ENCODE measurements at places on chromosomes 6 and 20. TPM values are rescaled to one million over a fixed set of nuclear protein-coding genes. Genes with fewer than 3 reads are reported as not detected.
A peak's percentile ranks its signal among the peaks of the same experiment; 100 is the strongest.

DNA sequence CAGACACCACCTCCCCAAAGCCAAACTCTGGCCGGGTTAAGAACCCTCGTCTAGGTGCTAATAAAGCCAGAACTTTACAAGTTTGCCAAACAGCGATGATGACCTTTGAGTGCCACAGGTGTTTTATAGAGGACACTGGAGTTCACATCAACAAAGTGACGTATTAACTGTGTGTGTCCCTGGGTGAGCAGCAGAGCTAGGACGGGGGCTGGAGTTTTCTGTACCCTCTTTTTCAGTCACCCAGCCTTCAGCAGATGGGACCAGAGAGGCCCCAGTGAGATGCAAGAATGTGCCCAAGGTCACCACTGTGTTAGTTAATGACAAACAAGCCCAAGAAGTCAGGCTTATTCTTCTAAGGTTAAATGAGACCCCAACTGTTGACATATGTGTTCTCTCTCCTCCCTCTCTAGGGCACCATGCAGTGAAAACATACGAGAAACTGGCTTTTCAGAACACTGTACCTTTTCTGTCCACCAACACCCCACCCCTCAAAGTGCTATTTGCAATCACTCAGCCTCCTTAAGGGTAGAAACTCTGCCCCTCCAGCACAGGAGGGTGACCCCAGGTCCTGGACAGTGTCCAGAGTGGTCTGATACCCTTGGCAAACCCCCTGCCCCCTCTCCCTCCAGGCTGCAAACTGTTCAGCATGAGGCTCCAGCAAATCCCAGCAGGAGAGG lies 5.2 kb downstream of the SDC4 start:
- peaks cover 83% of the 10 kb centered on the region for H3K4me1 ChIP-seq
- no peak for DNase-seq
- no peak overlapping the region for H3K4me3 ChIP-seq
- no peaks in the 10 kb centered on the region for H3K27me3 ChIP-seq
- peaks cover 9% of the 10 kb centered on the region for H3K36me3 ChIP-seq

- no peaks in the 10 kb centered on the region for H3K36me3 ChIP-seq
- DNase-seq, result no peak
- no peak overlapping the region for H3K27ac ChIP-seq
- H3K4me1 ChIP-seq, result no peaks in the 10 kb centered on the region
- peaks cover 24% of the 10 kb centered on the region for H3K27me3 ChIP-seq
These were observed 195.9 kb upstream of the CDH4 start for GRCh38 chr20:61056116-61056515.

Gene FERMT1
- total RNA-seq, result 0.07 TPM

Gene FANCE
- 26.1 TPM for total RNA-seq

DNA sequence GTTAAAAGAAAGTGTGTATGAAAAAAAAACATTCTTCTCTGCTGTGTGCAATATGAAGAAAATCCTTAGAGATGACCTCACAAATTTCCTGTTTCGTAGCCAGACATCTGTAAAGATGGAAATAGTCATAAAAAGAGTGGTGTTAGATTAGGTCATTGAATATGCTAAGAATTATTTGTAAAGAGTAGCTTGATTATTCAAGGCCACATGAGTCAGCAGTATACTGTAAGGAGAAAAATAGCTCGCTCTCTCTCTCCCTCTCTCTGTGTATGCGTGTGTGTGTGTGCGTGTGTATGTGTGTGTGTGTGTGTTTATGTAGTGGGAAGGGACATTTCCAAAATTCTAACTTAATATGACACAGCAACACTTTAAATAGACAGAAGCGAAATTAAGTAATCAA lies 78.8 kb downstream of the PTCHD4 start:
- H3K27me3 ChIP-seq, result no peaks in the 10 kb centered on the region
- no peak overlapping the region for H3K27ac ChIP-seq
- no peaks in the 10 kb centered on the region for H3K36me3 ChIP-seq
- H3K4me3 ChIP-seq, result no peak overlapping the region
- no peak for DNase-seq

Gene HLA-G
- total RNA-seq, result not detected

- H3K27ac ChIP-seq, result no peak overlapping the region
- no peak for DNase-seq
- H3K27me3 ChIP-seq, result peaks cover 9% of the 10 kb centered on the region
- peaks cover 9% of the 10 kb centered on the region for H3K4me1 ChIP-seq
- no peaks in the 10 kb centered on the region for H3K36me3 ChIP-seq
- H3K4me3 ChIP-seq, result no peak overlapping the region
These were observed 9.6 kb upstream of the C6orf132 start for GRCh38 chr6:42152024-42152423.

Gene PCED1A
- 8.9 TPM for total RNA-seq

GRCh38 chr6:36504982-36505381 lies 42.3 kb downstream of the STK38 start:
- no peaks in the 10 kb centered on the region for H3K27me3 ChIP-seq
- H3K4me1 ChIP-seq, result no peaks in the 10 kb centered on the region
- peaks cover 39% of the 10 kb centered on the region for H3K36me3 ChIP-seq

Gene SLPI
- total RNA-seq, result 0.67 TPM

- peaks cover 64% of the 10 kb centered on the region for H3K4me1 ChIP-seq
- peak; percentile 94 for DNase-seq
- peak within 1 kb of the TSS; percentile 92 for H3K4me3 ChIP-seq
These were observed at the start of gene SNAI1 for GRCh38 chr20:49982346-49983122. Gene SNAI1, plus strand, starts transcription at chr20:49982980. Its CDS starts 80 bp downstream, at chr20:49983060.

GRCh38 chr6:133623065-133623464 lies 265.8 kb upstream of the TCF21 start:
- H3K27me3 ChIP-seq, result no peaks in the 10 kb centered on the region
- no peak overlapping the region for H3K27ac ChIP-seq
- no peaks in the 10 kb centered on the region for H3K4me1 ChIP-seq
- H3K36me3 ChIP-seq, result no peaks in the 10 kb centered on the region
- no peak overlapping the region for H3K4me3 ChIP-seq

GRCh38 chr20:33815671-33816070 lies 4.5 kb downstream of the CHMP4B start:
- DNase-seq, result no peak
- H3K4me3 ChIP-seq, result no peak overlapping the region
- H3K36me3 ChIP-seq, result peaks cover 10% of the 10 kb centered on the region
- peaks cover 21% of the 10 kb centered on the region for H3K4me1 ChIP-seq
- H3K27me3 ChIP-seq, result no peaks in the 10 kb centered on the region

DNA sequence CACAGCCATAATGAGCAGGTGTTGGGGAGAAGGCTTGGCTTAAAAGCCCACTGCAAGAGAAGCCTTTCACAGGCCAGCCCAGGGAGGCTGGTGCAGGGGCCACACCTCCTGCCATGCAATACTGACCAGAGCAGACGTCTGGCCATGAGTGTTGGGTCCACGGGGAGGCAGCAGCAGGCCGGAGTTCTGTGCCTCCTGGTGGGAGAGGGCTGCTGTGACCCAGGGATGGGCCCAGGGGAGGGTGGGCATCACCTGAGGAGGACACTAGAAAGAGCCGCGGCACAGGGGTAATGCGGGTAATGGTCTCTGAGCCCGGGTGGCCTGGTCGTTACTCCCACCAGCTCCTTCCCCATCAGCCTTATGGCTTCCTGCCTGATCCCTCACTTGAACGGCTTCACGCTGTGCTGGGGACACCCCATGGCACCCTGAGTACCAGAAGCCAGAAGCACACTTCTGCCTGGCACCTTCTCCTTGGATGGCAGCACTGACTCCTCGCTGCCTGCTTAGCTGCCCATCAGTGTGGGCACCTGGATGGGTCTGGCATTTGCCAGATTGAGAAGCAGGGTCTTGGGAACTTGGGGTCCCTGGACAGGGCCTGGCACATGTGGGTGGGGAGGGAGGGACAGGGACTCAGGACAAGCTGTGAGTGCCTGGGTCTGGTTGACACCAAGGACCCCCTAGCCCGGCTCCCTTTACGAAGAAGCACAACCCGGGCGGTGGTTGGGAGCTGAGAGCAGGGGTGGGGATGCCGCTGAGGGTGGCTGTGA lies 108.8 kb downstream of the ASXL1 start:
- no peak overlapping the region for H3K4me3 ChIP-seq
- no peak for DNase-seq
- H3K27ac ChIP-seq, result no peak overlapping the region
- no peaks in the 10 kb centered on the region for H3K27me3 ChIP-seq

DNA sequence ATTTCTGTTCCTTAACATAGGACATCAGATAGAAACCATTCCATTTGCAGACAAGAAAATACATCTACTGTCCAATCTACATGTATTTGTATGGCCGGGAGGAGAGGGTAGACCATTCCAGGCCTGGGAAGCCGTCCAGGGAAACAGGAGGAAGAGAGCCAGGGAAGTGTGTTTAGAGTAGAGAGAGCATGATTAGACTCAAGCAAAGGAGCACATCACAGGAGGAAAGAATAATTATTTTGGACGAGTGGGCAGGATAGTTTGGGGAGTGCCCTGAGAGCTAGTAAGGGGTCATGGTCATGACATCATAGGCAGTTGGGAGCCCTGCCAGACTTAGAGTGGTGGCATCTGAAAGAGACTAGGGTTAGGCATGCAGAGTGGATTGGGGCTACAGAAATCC lies 250.0 kb downstream of the HIVEP2 start:
- H3K4me3 ChIP-seq, result no peak overlapping the region
- H3K4me1 ChIP-seq, result no peaks in the 10 kb centered on the region
- no peaks in the 10 kb centered on the region for H3K36me3 ChIP-seq
- no peak for DNase-seq
- peaks cover 16% of the 10 kb centered on the region for H3K27me3 ChIP-seq
- H3K27ac ChIP-seq, result no peak overlapping the region

GRCh38 chr6:87078983-87079616 lies 15.8 kb downstream of the CGA start:
- no peak overlapping the region for H3K27ac ChIP-seq
- H3K4me1 ChIP-seq, result no peaks in the 10 kb centered on the region
- no peaks in the 10 kb centered on the region for H3K36me3 ChIP-seq
- peaks cover 4% of the 10 kb centered on the region for H3K27me3 ChIP-seq

DNA sequence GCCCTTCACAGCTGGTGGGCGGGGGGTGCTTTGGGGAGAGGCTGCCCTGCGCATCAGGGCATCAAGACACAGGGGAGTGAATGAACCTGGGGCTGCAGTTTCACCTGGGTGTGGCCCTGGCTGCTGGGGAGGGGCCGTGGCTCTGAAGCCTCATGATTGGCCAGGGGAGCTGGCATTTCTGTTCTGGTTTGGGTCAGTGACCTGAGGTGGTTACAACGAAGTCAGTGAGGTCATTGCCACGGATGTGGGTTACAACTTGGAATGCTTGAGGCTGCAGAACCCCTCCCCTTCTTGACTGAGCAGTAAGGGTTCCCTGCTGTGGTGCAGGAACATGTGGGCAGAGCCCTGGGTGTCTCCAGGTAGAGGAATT lies 3.0 kb downstream of the TCEA2 start:
- H3K27ac ChIP-seq, result peak overlapping the region; percentile 32
- H3K27me3 ChIP-seq, result no peaks in the 10 kb centered on the region
- peak; percentile 75 for DNase-seq
- H3K4me1 ChIP-seq, result peaks cover 87% of the 10 kb centered on the region

DNA sequence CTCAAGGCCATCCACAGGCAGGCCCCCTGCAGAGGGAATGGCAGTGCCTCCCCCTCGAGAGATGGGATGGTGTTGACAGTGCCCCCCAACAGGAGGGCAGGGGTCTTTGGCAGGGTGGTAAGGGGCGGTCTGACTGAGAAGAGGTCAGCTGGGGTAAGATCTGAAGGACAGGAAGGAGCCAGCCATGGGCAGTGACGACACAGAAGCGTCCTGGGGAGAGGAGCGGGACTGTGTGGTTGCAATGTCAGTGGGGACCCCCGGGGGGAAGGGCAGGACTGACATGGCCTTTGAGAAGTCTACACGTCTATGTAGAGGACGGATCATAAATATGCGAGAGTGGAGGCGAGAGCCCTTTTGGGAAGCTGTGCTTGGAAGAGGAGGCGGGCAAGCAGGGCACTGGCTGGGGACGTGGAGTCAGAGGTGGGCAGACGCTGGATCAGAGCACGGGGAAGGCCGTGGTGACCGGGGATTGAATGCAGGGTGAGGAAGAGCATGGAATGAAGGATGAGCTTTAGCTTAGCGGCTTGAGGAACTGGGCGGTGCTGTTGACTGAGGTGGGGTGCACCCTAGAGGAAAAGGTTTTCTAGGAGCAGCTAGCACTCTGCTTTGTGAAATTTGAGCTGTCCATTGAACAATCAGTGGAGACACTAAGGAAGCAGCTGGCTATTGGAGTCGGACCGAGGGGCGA lies 82.5 kb upstream of the AGPAT4 start:
- peaks cover 14% of the 10 kb centered on the region for H3K4me1 ChIP-seq
- H3K27ac ChIP-seq, result no peak overlapping the region
- no peak for DNase-seq
- no peak overlapping the region for H3K4me3 ChIP-seq
- H3K27me3 ChIP-seq, result no peaks in the 10 kb centered on the region
- no peaks in the 10 kb centered on the region for H3K36me3 ChIP-seq

Gene NOX3
- total RNA-seq, result not detected

GRCh38 chr20:58944610-58945009 lies 36.4 kb upstream of the NELFCD start:
- H3K4me1 ChIP-seq, result peaks cover 4% of the 10 kb centered on the region
- no peak overlapping the region for H3K27ac ChIP-seq
- no peak for DNase-seq
- no peak overlapping the region for H3K4me3 ChIP-seq

Gene PRPH2
- total RNA-seq, result 0.09 TPM

Measured in K562 (cell line).